A549 treated with CpdA at 1 μM for 4 hours (cell line): ENCODE measurements at places on chromosomes 1 and 21. TPM values are rescaled to one million over a fixed set of nuclear protein-coding genes. Genes with fewer than 3 reads are reported as not detected.

PLA2G2F gene
- total RNA-seq: 0.01 TPM in 1 of 5 replicates, not detected in the others

CELA2B gene
- not detected in 5 replicates for total RNA-seq

SH3D21 gene
- 1.3 to 3.0 TPM (median 2.1 TPM) in 5 replicates for total RNA-seq

RAP1GAP gene
- total RNA-seq: 8.7 to 14.4 TPM (median 12.2 TPM) in 5 replicates

AGL gene
- total RNA-seq: 2.9 to 4.2 TPM (median 3.6 TPM) in 5 replicates

DNAJC6 gene
- total RNA-seq: 3.3 to 5.8 TPM (median 4.9 TPM) in 5 replicates

IL10RB gene
- total RNA-seq: 15.9 to 21.8 TPM (median 19.6 TPM) in 5 replicates
